ENCODE measurements at places on chromosomes 7 and 10.

- DNase-seq = no peak
These were observed 169.5 kb downstream of the TMEM26 start for GRCh38 chr10:61283481-61284221.

GRCh38 chr7:98372993-98373392 is 27.9 kb downstream of the BAIAP2L1 start:
- no peak for DNase-seq

- no peak for DNase-seq
These were observed 8.7 kb downstream of the ANKRD1 start for GRCh38 chr10:90912174-90912573.

- no peak for DNase-seq
These were observed 1.5 kb downstream of the PAX2 start for GRCh38 chr10:100746784-100747455.

GRCh38 chr7:87210506-87210905 is 9.0 kb downstream of the TMEM243 start:
- DNase-seq = no peak

All from T-helper 1 cell (primary cell).